Activated T-cell treated with anti-CD3 and anti-CD28 coated beads for 48 hours (primary cell): ENCODE measurements at places on chromosomes 13 and 19.
A peak's percentile ranks its signal among the peaks of the same experiment; 100 is the strongest.

DNA sequence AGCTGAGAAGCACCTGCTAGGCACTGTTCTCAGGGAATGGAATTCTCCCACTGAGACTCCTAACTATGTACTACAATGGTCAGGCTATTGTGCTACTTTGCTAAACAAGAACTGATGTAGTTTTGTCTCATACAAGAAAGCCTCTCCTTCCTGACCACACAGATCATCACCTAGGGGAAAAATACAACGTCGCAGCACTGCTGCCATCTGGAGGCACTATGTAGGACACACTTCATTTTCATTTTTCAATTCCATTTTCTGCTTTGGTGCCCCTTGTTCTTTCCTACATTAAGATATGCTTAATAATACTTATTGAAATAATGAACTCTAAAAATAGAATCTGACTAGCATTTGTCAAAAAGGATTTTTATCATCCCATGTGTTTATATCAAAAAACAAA is 21.1 kb downstream of the PROSER1 start:
- DNase-seq: no peak

GRCh38 chr13:111249637-111250360 is 70.6 kb upstream of the TEX29 start:
- DNase-seq: no peak

DNA sequence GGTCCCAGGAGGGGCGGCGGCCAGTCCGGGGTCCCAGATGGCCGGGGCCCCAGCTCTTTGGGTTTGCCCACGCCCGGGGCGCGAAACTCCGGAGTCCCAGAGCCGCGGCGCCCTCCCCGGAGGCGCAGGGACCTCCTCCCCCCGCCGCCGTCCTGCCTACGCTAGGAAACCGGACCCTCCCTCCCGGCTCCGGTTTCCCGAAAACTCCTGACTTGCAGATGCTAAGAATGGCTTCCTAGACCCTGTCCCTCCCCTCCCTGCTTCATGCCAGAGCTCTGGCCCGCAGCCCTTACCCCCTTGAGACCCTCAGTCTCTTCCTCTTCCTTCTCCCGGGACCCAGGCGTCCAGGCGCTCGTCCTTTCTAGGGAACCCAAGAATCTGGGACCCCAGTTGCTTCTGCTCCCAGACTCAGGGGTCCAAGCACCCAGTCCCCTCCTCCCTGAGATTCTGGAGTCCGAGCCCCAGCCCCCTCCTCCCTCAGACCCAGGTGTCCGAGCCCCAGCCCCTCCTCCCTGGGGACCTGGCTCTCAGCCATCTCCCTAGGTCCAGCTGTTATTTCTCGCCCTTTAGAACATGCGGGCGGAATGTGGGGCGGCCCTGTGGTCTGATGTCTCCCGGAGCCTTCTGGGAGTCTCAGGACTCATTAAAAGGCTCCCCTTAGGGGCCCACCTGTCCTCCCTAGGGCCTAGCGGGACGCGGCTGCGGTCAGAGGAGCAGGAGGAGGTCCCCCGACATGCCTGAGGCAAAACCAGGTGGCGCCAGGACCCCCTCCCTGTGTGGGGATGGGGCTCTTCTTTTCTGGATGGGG is at the start of gene MYBPC2:
MYBPC2 (plus strand) TSS at position 672 of the 808 bp plus-strand sequence; CDS start at position 734, 62 bp downstream.
- DNase-seq: no peak

GRCh38 chr19:28155265-28155664 is 1057.7 kb downstream of the UQCRFS1 start:
- DNase-seq: no peak

DNA sequence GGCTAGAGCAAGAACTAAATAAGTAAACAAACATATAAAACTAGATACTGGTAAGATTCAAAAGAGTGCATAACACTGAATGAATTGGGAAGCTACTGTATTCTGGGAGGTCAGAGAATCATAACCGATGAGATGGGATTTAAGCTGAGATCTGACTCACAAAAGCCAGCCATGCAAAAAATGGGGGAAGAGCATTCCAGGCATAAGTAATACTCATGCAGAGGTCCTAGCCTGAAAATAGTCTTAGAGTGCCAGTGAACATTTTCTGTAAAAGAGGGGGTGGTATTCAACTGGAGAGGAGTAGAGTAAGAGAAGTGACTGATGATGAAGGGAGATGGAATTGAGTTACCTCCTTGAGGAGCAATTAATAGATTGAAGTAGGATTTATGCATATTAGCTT is 872.0 kb upstream of the GPC6 start:
- DNase-seq: no peak

DNA sequence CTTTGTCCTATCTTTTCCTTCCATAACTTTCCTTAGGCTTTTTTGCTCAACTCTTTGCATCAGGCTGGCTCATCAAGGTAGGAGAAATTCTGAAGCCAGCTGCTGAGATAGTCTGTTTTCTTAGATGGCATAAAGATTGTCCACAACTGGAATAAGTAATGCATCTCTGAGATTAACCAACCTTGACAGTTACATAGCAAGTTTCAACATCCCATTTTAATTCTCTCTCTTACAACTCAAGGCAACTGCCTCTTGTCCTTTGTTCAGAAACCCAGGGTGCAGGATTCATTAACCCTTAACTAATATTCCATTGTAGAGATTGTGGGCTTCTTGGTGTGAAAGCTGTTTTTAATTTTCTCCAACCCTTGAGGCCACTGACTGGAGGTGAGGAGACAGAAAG is 239.2 kb downstream of the LACC1 start:
- DNase-seq: no peak

GRCh38 chr19:44714597-44715169 is 15.7 kb downstream of the CEACAM16 start:
- DNase-seq: no peak

- DNase-seq: no peak
Measured at GRCh38 chr19:50890422-50891252, 17.4 kb downstream of the KLK2 start.

DNA sequence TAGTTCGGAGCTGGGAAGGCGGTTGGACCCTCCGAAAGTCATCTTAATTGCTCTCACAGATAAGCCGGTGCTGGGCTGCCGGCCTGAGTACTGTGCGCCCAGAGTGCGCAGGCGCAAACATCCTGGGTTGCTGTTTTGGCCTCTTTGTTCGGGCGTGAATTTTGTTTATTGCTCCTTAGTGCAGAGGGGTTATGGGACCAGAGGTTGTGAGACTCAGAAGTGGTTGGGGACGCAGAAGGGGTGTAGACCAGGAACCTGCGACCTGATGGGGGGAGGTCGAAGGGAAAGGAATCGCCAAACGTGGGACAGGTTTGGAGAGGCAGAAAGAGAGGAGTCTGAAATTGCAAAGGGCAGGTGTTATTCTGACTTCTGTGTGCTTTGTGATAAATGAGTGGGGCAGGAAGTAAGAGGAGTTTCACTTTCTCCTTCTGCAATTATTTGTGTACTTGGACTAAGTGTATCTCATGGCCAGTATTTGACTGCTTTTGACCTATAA is 607 bp upstream of the ZNF566 start:
- DNase-seq: peak; percentile 61

- DNase-seq: no peak
Measured at GRCh38 chr13:72473321-72473720, 254.1 kb downstream of the MZT1 start.

GRCh38 chr19:4354282-4354681 is 10.9 kb downstream of the MPND start:
- no peak for DNase-seq

- peak; percentile 68 for DNase-seq
Measured at GRCh38 chr19:3125900-3126524, 9.8 kb upstream of the GNA15 start.

DNA sequence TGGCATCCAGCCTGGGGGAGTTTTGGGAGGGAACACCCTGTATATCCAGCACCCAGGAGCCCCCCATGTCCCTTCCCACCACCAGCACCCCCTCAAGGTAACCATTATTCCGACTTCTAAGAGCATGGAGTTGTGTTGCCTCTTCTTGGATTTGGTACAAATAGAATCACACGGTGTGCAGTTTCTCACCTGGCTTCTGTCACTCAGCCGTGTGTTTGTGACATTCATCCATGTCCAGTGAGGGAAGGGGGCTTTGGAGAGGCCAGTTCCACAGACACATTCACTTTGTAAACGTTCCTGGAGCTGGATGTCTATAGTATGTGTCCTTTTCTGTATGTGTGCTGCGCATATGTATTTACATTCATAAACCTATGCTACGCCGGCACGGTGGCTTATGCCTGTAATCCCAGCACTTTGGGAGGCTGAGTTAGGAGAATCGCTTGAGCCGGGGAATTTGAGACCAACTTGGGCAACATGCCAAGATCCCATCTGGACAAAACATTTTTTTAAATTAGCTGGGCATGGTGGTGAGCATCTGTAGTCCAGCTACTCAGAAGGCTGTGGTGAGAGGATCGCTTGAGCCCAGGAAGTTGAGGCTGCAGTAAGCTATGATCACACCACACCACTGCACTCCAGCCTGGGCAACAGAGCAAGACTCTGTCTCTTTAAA is 36.6 kb downstream of the MYH14 start:
- DNase-seq: no peak

DNA sequence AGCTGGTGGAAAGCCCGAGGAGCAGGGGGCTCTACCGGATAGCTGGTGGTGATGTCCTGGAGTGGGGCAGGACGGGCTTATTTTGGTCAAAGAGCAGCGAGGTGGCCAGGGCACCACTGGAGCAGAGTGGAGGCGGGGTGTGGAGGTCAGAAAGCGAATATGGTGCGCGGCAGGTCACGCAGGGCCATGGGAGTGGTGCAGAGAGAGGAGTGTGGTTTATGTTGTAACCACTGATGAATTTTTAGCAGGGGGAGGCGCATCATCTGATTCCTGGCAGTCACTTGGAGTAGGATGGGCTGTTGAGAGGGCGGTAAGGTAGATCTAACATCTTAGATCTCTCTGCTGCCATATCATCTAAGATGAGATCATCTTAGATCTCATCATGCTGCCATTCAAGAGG is 1.4 kb upstream of the ZNF414 start:
- peak; percentile 46 for DNase-seq

DNA sequence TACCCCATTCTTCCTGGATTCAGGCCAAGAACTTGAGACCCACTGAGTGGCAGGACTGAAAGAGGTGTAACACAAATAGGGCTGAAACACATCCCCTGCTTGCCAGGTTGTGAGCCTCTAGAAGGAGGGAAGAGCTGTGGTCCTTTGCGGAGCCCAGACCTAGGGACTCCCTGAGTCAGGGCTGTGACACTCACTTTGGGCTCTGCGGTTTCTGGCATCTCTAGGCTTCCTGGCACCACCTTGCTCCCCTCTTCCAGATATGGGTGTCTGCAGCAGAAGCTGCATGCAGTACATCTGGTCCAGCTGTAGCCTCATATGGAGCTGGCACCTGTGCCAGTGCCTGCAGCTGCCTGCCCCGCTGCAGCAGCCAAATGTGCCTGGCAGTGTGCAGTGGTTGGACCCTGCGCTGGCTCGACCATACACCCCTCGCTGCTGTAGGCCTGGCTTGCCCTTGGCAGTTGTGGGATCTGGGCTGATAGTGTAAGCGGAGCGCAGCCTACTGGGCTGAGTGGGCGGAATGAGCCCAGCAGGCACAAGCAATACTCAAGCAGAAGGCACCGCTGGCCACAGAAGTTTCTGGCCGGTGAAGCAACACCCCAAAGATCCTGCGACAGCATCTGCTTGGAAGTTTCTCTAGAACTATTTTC is 290.4 kb downstream of the SLITRK6 start:
- no peak for DNase-seq

DNA sequence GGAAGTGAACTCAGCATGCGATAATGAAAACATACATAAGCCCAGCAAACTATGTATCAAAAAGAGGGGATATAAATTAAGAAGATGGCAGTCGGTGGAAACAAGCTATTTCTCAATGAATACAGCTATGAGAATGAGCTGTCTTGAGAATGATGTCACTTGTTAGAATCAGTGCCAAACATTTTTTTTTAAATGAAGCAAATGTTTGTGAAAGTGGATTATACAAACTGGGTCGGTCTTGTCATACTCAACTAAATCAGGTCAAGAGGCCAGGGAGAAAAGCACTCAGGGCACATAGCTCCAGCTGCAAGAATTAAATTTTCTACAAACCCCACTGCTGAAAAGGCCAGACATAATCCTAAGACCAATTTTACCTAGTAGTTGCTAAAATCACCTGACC is 1048.4 kb downstream of the SLITRK1 start:
- DNase-seq: no peak

- no peak for DNase-seq
Measured at GRCh38 chr13:111344471-111345191, 24.2 kb downstream of the TEX29 start.

DNA sequence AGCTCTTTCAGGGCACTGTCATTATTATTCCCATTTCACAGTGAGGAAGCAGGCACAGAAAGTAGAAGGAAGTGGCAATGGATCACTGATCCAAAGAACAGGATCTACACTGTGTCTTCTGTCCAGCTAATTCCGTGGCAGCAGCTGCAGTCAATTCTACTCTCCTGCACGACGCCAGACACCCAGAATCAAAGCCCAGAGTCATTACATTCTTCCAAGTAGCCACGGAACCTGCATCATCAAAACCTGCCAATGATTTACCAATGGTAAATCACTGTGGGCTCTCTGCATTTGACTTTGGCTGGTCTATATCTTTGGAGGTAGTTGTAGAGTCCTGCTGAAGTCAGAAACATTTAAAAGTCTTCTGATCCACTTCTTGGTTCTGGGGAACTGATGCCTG is 767.7 kb downstream of the LIG4 start:
- DNase-seq: no peak

DNA sequence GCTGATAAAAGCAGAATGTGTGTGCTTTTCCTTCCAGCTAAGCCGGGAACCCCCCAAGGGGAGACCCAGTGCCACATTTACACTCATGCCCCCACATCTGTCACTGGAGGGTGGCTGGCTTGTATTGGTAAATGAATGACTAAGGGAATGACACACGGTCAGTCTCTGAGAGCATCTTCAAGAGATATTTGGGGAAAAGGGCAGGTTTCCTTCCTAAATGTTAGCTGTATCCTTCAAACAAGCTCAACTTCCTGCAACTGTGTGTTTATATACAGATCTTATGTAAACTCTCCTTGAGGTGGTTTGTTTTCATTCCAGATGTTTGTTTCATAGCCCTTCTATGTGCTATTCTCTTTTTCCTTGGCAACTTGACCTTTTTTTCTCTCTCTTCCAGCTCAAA is 192.6 kb downstream of the COL4A1 start:
- DNase-seq: no peak

- no peak for DNase-seq
Measured at GRCh38 chr19:2650515-2650914, 52.0 kb downstream of the GNG7 start.

GRCh38 chr19:35217649-35217990 is 10.9 kb downstream of the FAM187B start:
- no peak for DNase-seq

DNA sequence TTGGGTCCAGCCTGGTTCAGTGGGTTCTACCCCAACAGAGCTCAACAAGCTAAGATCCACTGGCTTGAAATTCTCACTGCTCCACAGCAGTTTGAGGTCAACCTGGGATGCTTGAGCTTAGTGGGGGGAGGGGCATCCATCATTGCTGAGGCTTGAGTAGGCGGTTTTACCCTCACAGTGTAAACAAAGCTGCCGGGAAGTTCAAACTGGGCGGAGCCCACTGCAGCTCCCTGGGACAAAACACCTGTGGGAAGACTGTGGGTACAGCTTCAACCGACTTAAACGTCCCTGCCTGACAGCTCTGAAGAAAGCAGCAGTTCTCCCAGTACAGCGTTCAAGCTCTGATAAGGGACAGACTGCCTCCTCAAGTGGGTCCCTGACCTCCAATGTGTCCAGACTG is 1161.9 kb downstream of the UQCRFS1 start:
- DNase-seq: no peak

- DNase-seq: no peak
Measured at GRCh38 chr19:28858933-28859332, 354.0 kb downstream of the UQCRFS1 start.

GRCh38 chr19:45995715-45996385 is 583 bp downstream of the CCDC61 start:
- DNase-seq: no peak

GRCh38 chr13:97125810-97126738 is 96.1 kb upstream of the MBNL2 start:
- no peak for DNase-seq

GRCh38 chr13:97855570-97856303 is 97.7 kb upstream of the IPO5 start:
- DNase-seq: no peak
